ENCODE measurements at places on chromosomes 5 and 9. TPM values are rescaled to one million over a fixed set of nuclear protein-coding genes. Genes with fewer than 3 reads are reported as not detected.

DNA sequence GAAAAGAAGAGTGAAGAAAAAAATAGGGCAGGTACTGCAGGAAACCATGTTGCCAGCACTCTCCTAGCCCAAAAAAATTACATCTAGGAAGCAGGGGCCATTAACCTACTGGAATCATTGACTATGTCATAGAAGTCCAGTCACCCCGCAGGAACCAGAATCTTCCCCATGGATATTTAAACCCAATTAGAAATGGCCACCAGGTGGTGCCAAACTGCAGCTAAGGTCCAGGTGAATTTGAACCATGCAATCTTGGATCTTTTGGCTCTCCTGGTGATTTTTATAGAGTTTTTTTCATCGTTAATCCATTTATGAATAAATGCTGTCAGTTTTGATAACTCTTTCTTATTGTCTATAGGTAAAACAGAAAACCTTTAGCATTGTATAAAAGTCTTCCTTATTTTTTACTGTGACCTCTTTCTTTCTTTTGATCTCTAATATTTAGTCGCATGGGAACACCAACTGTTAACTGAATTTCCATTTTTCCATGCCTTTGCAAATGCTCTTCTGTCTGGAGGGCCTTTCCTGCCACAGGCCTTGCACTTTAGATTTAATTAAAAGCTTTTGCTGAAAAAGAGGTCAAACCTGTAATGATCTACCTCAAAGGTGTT is 147.5 kb upstream of the FGF10 start:
- peak; percentile 12 for DNase-seq

- peak; percentile 53 for DNase-seq
Observed at GRCh38 chr5:169094586-169095409, 206.1 kb downstream of the SLIT3 start.

DNA sequence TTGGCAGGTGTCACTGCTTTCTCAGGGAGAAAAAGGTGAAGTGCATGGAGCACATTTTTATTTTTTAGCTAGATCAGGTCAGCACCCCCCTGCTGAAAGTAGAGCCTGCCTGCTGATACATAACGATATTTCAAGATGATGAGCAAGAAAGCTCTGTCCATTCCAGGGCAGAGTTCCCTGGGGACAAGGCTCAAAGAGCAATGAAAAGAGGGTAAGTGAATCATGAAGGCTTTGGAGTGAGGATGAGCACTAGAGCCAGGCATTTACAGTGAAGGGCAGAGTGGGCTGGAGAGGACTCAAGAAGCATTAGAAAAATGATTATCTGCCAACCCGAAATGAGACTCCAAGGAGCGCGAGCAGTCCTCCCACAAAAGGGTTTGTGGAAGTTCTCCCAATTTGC is 345.7 kb downstream of the TLE4 start:
- DNase-seq: peak; percentile 52

DNA sequence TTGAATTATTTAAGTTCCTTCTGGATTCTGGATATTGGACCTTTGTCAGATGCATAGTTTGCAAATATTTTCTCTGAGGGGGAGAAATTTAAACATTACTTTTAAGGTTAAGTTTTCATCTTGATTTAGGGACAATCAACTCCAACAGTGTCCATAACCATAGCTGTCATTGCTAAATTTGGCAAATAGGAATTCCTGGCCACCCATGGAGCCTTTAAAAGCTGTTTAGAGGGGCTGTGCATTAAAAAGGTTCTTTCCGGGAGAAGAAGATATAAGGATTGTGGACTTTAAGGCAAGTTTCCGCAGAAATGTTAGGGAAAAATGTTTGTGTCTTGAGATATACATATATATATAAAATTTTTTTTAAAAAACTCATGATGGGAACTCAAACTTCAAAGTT is 339.7 kb downstream of the ADAMTS6 start:
- no peak for DNase-seq

- no peak for DNase-seq
Observed at GRCh38 chr9:34550681-34551270, 28.0 kb upstream of the ENHO start.

GRCh38 chr9:16246785-16247184 is 623.7 kb downstream of the BNC2 start:
- DNase-seq: peak; percentile 90

- no peak for DNase-seq
Observed at GRCh38 chr9:97638666-97639065, 5.0 kb downstream of the NCBP1 start.

DNA sequence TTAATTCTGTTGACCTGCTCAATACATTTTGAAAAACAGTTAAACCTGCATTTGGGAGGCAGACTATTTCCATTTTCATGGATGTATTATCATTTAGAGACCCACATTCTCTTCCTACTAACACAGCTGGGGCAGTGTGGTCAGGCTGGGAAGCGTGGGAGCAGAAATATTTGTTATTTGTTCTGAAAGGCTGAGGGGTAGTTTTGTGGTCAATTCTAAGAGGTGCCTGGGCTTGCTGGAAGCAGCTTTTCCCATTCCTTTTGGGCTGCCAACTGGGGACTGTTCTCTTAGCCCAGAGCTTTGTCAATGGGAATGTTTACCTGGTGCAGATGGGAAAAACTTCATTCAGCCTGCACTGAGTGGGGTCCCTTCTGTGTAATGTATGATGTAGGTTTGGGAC is 171.4 kb upstream of the DAP start:
- DNase-seq: no peak

DNA sequence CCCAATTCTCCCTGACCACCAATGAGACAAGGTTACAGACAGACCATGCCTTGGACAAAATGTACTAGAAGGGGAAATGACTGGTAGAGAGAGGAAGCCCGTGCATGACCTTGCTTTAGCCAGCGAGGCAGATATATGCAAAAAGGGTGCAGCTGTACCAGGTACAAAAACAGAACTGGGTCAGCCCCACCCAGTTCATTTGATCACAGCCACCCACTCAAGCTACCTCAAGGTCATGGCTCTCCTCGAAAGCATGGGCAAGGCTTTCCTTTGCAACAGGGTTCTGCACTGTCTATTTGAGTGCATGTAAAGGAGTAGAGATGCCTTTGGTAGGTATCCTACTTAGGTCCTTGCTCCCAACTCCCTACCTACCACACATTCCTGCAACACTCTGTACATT is 33.3 kb downstream of the TLE1 start:
- no peak for DNase-seq

DNA sequence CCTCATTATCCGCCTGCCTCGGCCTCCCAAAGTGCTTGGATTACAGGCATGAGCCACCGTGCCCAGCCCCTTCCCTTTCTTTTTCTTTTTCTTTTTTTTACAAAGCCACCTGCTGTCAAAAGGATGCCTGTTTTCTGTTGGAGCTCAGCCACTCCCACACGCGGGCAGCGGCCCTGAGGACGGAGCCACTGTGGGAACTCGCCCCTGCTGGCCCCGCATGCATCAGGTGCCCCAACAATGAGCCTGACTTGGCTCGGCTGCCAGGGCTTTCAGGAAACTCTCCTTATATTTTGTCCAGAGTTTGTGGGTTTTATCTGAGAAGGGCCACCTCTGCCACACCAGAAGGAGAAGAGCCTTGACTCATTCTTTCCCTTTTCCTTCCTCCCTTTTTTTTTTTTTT is 37.1 kb upstream of the LRRC14B start:
- no peak for DNase-seq

- DNase-seq: no peak
Observed at GRCh38 chr9:16544842-16545241, 325.6 kb downstream of the BNC2 start.

DNA sequence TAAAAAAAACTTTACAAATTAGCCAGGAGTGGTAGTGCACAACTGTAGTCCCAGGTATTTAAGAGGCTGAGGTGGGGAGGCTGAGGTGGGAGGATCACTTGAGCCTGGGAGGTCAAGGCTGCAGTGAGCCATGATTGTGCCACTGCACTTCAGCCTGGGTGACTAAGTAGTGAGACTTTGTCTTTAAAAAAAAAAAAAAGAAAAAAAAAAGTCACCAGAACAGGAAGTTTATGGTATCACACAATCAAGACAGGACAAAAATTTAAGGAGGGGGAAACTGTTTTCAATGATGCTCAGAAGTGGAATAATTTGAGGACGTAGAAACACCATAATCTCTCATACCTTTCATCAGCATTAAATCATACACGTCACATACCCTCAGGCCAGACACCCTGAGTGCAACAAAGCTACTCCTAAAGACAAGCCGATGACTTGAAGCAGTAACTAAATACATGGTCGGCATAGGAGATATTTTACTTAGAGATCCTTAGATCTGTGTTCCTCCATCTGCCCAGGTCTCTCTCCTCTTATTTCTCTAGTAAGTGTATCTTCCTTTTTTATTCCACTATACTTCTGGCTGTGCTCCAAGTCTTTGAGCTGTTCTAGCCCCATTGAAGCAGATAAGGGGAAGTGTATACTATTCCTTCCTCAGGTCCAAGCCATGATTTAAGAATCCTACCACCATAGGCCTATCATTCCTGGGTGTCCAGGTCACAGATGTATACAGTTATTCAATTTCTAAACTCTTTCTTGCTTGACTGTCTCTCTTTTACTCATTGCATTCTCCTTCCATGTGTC is 91.3 kb upstream of the APC start:
- DNase-seq: no peak

DNA sequence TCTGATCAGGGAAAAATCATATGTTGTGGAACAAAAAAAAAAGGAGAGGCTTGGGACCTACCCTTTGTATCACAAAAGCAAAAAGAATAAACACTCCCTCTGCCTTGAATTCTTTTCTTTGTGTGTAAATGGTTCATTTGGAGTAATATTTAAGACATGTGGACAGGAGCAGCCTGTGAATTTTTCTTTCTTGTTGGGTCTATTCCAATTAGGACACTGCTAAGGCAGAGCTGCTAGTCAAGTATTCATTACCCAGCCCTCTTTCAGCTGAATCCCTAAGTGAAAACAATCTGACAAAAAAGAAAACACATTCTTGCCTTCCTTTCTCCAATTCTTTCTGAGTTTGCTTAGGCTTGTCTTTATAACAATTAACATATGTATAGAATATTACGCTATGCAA is 330.0 kb downstream of the EBF1 start:
- DNase-seq: no peak

GRCh38 chr9:113624721-113625120 is 161.2 kb downstream of the RGS3 start:
- DNase-seq: peak; percentile 95

GRCh38 chr9:131432050-131432449 is 38.2 kb downstream of the PRRC2B start:
- DNase-seq: no peak

DNA sequence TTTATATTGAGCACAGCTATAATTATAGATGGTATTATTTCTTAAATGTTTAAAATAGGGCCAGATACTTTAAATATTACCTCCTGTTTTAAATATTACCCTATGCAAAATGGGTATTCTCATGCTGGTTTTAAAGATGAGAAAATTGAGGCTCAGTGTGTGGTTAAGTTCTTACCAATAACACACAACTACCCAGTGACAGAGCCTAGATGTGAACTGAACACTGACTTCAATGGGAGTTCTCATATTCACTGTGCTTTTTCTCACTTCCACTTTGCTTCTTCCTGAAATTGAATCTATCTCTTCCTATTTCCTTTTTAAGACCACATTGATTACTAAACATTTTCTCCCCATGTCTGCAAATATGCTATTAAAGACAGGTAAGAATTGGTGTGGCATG is 135.8 kb upstream of the TUSC1 start:
- no peak for DNase-seq

GRCh38 chr9:135501261-135502167 is 1.0 kb downstream of the MRPS2 start:
- DNase-seq: no peak

Gene TCERG1
- 48.8 TPM for total RNA-seq

Gene ARAP3
- 4.6 TPM for total RNA-seq

Gene PCDHGA8
- 0.03 TPM for total RNA-seq

Gene SPATA31D4
- not detected for total RNA-seq

Gene DND1
- total RNA-seq: 0.94 TPM

Gene CDH12
- total RNA-seq: not detected

Gene PCDHB8
- total RNA-seq: not detected

Gene FAM78A
- 0.64 TPM for total RNA-seq

Gene SERINC5
- total RNA-seq: 5.5 TPM

Gene COL5A1
- 78.9 TPM for total RNA-seq

Gene FAM53C
- total RNA-seq: 34.5 TPM
